Stimulated activated CD4-positive, alpha-beta T cell treated with anti-CD3 and anti-CD28 coated beads, Interleukin-1b, Interleukin-23, amount 100 ng/mL, for 1 hour (primary cell): ENCODE measurements at places on chromosomes 12 and 14.
A peak's percentile ranks its signal among the peaks of the same experiment; 100 is the strongest.

DNA sequence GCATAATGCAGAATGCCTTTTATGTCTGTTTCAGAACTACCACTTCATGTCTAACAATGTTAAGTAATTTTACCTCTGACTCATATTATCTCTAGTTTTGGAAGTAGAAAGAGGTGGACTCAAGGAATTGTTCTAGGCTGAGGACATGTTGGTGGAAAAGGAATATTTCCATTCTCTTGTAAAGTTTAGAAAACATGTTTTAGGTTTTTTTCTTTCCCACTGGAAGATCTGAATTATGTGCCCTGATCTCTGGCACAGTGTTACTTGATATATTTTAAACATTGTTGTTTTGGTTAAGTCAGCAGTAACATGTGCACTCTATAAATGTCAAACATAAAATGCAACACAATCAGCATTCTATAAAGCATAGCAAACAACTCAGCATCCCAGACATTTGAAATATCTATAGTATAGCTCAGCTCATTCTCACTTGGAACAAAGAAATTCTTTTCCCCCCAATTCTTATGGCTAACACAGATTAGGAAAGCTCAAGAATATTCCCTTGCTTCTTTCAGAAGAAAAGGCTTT lies 202.3 kb downstream of the STXBP6 start:
- no peak for DNase-seq

GRCh38 chr14:57739516-57739915 lies 126.4 kb downstream of the SLC35F4 start:
- no peak for DNase-seq

- no peak for DNase-seq
These were observed 257.8 kb upstream of the GARIN6 start for GRCh38 chr12:99389751-99390150.

- DNase-seq, result no peak
These were observed 8.8 kb downstream of the AICDA start for GRCh38 chr12:8603856-8604255.

- DNase-seq, result no peak
These were observed 20.7 kb upstream of the NCOR2 start for GRCh38 chr12:124588018-124588634.

GRCh38 chr12:114913871-114914801 lies 230.2 kb upstream of the TBX3 start:
- DNase-seq, result no peak

- DNase-seq, result no peak
These were observed 1.5 kb upstream of the ZDHHC22 start for GRCh38 chr14:77143071-77143470.

- DNase-seq, result no peak
These were observed 22.2 kb downstream of the GRIN2B start for GRCh38 chr12:13959131-13959723.

DNA sequence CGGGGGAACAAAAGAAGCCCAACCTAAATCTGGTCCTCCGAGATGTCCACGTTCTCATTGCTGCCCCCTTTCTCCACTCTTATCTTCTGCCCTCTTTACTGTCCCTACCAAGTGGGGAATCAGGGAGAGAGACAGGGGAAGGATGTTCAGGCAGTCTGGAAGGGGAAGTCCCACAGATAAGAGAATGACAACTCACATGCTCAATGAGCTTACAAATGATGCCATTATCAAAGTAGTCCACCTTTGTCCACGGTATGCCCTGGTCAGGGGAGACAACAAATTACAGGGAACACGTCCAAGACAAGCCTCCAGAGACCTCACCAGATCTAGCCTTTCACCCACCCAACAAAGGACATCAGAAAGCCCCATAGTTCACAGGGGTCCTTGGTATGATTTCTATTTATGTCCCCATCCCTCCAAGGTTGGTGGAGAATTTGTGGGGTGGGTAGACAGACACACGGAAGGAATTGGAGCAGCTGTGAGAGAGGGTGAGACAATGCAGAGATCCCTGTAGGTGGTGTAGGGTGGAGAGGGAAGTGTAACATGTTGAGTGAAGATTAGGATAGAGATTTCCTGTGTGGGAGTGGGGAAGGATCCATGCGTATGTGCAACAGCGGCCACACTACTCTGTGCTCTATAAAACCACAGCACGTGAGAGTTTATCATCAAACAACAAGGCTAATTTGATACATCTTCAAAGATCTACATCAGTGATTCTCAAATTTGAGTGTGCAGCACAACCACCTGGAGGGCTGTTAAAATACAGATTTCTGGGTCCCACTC lies 10.7 kb downstream of the MYO1A start:
- DNase-seq, result no peak

DNA sequence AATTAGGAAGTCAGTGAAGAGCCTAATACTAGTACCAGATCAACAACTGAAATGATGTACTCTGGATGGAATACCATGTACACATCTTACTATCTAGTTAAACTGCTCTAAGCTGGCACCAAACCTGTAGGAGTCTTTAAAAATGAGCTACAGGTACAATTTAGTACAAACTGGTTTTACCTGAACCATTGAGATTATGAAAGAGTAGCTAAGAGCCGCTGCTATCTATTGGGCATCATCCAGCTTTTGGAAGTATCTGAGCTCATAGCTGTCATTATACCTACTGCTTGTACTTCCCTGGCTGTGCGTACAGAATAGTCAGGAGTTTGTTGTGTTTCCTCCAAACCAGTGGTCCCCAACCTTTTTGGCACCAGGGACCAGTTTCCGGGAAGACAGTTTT lies 12.4 kb downstream of the TBC1D30 start:
- DNase-seq, result no peak

GRCh38 chr12:116465856-116466255 lies 93.3 kb upstream of the MAP1LC3B2 start:
- DNase-seq, result no peak

- DNase-seq, result no peak
These were observed 204.3 kb upstream of the DIO3 start for GRCh38 chr14:101357038-101357437.

DNA sequence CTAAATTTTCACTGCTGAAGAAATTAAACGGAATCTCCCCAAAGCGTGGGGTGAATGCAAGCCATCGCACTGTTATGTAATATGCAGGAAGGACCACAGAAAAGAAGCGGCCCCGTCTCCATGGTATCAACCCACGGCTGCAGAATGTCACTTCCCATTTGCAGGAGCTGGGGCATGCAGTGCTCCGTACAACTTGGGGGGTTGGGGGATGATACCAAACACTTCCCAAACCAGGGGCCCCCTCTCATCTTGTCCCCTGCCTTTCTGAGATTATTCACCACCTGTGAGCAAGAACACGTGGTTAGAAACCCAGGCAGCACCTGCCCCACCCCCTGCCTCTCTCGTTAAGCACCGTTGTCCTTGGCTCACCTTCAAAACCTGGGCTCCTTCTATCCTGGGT lies 505.1 kb upstream of the TMEM132C start:
- DNase-seq, result no peak

DNA sequence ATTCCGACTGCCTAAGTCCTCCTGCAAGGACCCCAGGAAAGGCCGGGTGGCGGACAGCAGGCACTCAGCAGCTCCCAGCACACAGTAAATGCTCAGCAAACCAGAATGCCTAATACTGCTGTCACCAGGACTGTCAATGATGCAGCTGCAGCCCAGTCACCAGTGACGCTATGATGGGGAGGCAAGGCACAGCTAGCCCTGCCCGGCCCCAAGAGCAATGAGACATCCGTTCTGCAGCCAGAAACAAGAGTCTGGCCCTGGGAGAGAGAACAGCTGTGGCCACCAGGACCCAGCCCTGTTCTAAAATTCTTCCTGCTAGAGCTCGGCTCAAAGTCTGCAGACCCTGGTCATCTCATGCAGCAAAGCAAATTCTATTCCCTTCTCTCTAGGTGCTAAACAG lies 69.8 kb downstream of the NCOR2 start:
- no peak for DNase-seq

- no peak for DNase-seq
These were observed 103.0 kb downstream of the NDUFA12 start for GRCh38 chr12:94900496-94900895.

GRCh38 chr12:91529829-91530228 lies 347.2 kb upstream of the DCN start:
- DNase-seq, result no peak

GRCh38 chr12:27261866-27262265 lies 17.8 kb downstream of the STK38L start:
- DNase-seq, result no peak

DNA sequence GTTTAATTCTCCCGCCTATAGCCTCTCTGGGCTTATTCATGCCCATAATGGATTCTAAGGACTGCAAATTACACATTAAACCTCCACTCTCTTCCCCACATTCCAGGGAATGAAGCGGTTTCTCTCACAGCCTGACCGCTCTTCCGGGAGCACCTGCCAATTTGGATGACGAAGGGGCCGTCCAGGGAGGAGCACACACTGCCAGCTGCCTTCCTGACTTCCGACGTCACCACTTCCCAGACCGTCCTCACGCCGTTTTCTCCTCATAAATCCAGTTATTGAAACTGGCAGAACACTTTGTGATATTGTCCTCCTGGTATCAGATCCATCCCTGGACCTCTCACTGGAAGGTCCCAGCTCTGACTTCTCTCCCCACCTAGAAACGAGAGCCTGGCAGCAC lies 87.6 kb downstream of the GCH1 start:
- DNase-seq, result no peak

DNA sequence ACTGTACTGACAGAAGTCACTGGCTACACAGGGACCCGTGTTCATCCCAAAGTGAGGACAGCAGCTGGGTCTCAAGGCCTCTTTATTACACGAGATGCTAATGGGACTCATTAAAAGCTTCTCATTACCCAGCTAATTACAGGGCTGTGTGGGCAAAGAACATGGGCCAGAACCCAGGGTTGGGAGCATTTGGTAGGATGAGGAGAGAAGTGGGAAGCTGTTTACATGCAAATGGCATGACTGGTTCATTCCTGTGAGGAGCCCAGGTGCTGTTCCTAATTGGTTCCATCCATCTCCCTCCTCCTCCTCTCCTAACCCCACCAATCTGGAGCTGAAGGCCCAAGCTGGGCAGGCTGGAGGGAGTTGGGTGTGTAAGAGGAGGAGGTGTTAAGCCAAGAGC lies 8.9 kb upstream of the TAC3 start:
- DNase-seq, result no peak

DNA sequence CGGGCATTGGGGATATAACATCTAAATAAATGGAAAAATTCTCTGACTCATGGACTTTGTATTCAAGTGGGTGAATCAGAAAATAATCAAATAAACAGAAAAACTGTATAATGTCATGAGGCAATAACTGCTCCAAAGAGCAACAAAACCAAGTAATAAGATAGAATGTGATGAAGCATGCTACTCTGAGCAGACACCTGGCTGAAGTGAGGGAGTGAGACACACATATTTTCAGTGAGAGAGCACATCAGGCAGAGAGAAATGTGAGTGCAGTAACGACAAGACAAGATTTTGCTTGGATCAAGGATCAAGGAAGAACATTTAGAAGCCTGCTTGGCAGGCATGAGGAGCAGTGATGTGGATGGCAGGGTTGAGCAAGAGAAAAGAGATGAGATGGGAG lies 75.8 kb upstream of the CCDC91 start:
- no peak for DNase-seq

DNA sequence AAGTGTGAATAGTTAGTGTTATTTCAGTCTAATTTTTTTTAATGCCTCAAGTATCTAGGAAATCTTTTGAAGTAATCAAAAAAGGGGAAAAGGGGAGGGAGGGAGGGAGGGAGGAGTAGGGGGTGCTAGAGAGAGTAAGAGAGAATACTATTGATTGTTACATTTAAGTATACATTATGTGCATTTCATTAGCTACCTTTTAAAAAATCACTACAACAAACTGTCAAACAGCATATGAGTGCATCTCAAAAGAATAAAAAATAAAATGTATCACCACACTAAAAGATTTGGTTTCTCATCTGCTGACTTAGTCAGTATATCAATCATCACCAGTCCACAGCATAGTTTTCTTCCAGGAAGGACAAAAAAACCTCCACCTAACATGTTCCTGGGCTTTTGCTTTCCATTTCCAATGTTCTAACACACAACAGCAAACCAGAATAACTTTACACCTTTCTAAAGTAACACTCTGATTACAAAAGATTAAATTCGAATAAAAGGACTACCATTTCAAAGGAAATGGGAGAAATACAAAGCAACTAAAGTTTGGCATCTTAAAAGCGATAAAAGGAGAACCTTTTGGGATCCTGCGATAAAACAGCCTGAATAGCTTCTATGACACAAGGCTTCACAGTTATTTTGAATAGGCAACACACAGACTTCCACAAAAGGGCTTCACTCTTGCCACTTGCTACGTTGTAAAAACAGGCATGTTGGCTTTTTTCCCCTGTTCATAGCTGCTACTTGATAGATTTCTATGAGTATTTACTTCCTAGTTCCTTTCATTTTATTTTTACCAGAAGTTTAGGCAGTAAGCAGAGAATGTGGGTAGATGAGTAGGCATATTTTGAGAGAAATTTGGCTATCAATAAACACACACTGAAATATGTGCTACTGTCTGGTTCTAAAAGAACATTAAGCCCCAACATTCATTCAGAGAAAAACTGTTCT lies 160.9 kb downstream of the EPS8 start:
- no peak for DNase-seq

DNA sequence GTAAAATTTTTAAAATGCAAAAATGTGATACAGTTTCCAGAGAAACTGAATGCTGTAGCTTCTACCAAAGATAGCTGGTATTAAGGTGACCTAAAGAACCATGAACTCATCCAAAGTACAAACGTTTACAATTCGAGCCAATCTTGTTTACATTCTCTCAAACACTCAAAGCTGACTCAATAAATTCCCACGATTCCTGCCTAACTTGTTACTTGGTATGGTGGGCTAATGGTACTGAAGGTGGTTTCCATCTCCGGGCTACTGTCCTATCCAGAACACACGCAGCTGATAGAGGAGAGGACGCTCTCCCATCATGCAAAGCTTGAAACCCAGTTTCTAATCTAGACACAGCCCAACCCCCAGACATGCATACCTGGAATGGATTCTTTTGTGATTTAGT lies 31.5 kb downstream of the RAD9B start:
- DNase-seq, result no peak

- DNase-seq, result peak; percentile 48
These were observed 97.2 kb downstream of the LGMN start for GRCh38 chr14:92651106-92651757.

DNA sequence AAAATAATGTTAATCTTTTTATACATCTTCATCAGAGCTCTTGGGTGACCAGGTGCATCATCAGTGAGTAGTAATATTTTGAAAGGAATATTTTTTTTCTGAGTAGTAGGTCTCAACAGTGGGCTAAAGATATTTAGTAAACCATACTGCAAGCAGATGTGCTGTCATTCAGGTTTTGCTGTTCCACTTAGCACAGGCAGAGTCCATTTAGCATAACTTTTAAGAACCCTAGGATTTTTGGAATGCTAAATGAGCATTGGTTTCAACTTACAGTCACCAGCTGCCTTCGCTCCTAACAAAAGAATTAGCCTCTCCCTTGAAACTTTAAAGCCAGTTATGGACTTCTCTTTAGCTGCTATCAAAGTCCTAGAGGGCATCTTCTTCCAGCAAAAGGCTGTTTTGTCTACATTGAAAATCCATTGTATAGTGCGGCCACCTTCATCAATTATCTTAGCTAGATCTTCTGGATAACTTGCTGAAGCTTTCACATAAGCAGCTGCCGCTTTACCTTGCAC lies 24.6 kb downstream of the RIMKLB start:
- no peak for DNase-seq

GRCh38 chr12:29148596-29148910 lies 525 bp upstream of the FAR2 start:
- DNase-seq, result no peak
